EH (cell line): ENCODE measurements at places on chromosomes 13 and 19.

- DNase-seq: peak; percentile 27
Observed at GRCh38 chr13:53782488-53782961, 753.9 kb downstream of the OLFM4 start.

DNA sequence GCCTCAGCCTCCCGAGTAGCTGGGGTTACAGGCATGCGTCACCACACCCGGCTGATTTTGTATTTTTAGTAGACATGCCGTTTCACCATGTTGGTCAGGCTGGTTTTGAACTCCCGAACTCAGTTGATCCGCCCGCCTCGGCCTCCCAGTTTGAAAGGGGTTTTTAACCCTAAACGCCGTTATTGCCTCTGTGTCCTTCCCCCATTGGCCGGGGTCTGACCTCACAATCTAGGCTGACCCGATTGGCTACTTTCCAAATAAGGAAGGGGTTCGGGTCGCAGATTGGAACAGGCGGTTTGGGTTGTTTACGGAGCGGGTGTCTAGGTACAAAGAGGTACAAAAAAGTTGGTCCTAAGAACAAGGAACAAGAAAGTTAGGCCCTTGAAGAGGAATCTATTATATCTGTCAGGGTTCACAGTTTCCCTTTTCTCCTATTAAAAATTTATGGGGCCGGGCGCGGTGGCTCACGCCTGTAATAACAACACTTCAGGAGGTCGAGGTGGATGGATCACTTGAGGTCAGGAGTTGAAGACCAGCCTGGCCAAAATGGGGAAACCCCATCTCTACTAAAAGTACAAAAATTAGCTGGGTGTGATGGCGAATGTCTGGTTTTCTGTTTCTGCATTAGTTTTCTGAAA, 1.0 kb downstream of the ZNF253 start:
- DNase-seq: peak; percentile 3

DNA sequence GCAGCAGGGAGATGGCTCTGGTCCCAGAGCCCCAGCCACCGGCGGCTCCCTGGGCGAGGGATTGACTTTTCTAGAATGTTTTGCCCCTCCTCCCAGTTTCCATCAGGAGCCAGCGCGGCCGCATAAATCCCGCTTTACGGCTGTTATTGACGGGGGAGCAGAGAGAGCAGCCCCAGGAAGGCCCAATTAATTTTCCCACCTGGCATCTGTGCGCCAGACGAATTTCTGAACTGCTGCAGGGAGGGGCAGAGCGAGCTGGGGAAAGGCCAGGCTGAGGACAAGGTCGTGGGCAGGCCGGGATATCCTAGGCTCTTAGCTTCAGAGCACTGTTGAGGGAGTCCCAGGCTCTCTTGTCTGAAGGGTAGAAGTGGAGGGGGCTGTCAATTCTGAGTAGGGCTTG, 24.7 kb downstream of the ZNRF4 start:
- no peak for DNase-seq

DNA sequence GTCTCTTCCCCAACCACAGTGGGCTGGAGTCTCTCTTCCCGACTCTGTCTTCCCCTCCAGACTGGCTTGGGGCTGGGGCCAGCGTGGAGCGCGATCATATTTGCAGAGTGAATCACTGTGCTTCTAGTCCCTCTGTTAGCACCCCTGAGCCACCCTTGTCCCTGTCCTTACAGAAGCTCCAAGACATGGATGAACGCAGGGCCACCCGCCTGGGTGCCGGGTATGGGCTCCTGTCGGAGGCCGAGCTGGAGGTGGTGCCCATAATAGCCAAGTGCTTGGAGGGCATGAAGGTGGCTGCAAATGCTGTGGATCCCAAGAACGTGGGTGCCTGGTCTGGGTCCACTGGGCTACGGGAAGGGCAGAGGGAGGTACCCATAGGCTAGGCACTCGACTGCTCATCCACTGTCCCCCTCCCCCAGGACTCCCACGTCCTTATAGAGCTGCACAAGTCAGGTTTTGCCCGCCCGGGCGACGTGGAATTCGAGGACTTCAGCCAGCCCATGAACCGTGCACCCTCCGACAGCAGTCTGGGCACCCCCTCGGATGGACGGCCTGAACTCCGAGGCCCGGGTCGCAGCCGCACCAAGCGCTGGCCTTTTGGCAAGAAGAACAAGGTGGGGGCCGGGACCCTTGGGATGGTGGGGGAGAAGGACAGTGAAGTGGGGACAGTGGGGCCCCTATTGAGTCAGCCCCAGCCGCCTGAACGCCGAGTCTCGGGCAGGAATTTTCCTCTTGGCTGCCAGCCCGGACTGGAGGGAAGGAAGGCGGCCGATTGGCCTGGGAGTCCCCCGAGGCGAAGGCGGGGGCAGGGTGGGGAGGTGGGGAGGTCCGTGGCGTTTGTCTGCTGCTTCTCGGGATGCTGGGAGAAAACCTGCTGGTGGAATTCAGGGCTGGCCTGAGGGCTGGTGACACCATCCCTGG, 5.2 kb downstream of the TRIP10 start:
- peak; percentile 96 for DNase-seq

DNA sequence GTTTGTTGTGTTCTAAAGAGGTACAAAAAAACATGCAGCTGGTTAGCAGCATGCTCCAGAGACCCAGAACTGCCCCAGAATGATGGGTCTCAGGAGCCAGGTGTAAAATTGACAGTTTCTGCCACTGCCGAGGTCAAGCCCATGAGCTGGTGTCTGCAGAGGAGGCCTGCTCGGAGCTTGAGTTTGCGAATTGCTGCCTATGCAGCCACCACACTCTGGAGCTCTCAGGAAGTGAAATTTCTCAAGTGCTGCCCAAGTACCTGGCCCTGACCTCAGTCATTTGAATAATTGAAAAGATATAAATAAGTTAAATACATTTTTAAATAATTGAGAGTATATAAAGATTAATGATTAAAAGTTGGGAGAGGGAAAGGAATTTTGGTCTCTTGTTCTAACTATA, 66.4 kb downstream of the ZAR1L start:
- no peak for DNase-seq

DNA sequence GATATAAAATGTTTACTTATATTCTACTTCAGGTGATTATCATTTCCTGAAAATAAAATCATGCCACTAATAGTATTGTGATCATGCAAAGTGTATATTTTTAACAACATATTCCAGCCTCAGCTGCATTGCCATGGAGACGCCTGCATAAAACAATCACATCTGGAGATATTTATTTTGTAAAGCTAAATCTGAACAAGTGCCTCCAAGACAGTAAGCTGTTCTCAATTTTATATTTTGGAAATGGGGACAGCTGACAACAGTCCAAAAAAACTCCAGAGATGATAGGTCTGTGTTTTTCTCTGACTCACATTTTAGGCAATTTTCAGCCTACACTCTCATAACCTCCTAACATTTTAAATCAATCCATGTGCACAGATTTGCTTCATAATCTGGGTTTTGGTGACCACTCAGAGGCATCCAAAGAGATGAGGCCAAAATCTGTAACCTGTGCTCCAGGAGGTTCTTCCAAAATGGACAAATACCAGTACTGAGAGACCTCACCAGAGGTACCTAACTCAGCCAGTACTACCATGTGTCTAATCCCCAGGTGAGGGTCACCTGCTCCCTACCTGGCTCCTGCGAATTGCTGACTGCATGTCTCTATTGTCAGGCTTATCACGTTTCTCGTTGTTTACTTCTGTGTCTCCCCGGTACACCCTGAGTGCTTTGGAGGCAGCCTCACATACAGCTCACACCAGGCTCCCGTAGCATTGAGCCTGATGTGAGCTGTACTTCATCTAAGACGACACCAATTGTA, 62.7 kb downstream of the COL4A1 start:
- DNase-seq: peak; percentile 73
